B cell (primary cell): ENCODE measurements at places on chromosomes 2 and 18.

GRCh38 chr18:9710037-9710436 lies 1.9 kb downstream of the RAB31 start:
- DNase-seq, result no peak
- peaks cover 56% of the 10 kb centered on the region for H3K4me1 ChIP-seq
- H3K36me3 ChIP-seq, result no peaks in the 10 kb centered on the region
- H3K4me3 ChIP-seq, result peak overlapping the region; percentile 56
- H3K27ac ChIP-seq, result peak overlapping the region; percentile 7
- no peaks in the 10 kb centered on the region for H3K27me3 ChIP-seq

DNA sequence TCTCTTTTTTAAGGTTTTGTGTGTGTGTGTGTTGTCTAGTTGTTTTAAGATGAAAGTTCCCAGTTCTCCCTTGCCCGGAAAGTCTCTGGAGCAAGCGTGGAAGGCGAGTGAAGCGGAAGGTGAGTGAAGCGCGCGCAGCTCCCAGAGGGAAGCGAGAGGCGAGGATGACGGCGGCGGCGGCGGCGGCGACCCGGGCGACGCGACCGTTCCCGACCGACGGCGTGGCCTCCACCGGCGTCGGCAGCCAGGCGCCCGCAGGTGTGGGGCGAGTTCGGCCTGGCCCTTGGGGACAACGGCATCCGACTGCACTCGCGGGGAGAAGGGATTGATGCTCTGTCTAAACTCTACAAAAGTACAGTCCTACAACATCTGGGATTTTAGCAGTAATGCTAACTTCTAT lies 321.9 kb downstream of the CELF4 start:
- no peak for DNase-seq
- no peak overlapping the region for H3K4me3 ChIP-seq
- H3K27me3 ChIP-seq, result peaks cover 11% of the 10 kb centered on the region

- peaks cover 11% of the 10 kb centered on the region for H3K4me1 ChIP-seq
- H3K27ac ChIP-seq, result no peak within 1 kb of the TSS
- no peaks in the 10 kb centered on the region for H3K27me3 ChIP-seq
- no peaks in the 10 kb centered on the region for H3K36me3 ChIP-seq
- peak; percentile 14 for DNase-seq
Observed at GRCh38 chr2:196592911-196593881, 46.3 kb upstream of the CCDC150 start.

DNA sequence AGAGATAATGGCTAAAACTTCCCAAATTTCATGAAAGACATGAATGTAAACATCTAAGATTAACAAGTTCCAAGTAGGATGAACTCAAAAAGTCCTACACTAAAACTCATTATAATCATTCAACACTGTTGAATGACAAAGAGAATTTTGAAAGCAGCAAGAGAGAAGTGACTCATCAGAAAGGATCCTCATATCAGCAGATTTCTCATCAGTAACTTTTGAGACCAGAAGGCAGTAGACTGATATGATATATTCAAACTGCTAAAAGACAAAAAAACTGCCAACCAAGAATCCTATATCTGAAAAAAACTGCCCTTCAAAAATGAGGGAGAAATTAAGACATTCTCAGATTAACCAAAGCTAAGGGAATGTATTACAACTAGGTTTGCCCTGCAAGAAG lies 130.6 kb upstream of the OTX1 start:
- H3K4me3 ChIP-seq, result no peak overlapping the region
- H3K36me3 ChIP-seq, result no peaks in the 10 kb centered on the region
- no peaks in the 10 kb centered on the region for H3K27me3 ChIP-seq
- H3K27ac ChIP-seq, result no peak overlapping the region

- no peaks in the 10 kb centered on the region for H3K27me3 ChIP-seq
- no peak for DNase-seq
- peaks cover 73% of the 10 kb centered on the region for H3K36me3 ChIP-seq
- no peak overlapping the region for H3K4me3 ChIP-seq
Observed at GRCh38 chr2:99422599-99422998, 67.2 kb downstream of the REV1 start.

GRCh38 chr2:85250045-85250444 lies 77.7 kb downstream of the TGOLN2 start:
- no peak overlapping the region for H3K27ac ChIP-seq
- H3K27me3 ChIP-seq, result no peaks in the 10 kb centered on the region
- no peak overlapping the region for H3K4me3 ChIP-seq
- no peaks in the 10 kb centered on the region for H3K4me1 ChIP-seq

DNA sequence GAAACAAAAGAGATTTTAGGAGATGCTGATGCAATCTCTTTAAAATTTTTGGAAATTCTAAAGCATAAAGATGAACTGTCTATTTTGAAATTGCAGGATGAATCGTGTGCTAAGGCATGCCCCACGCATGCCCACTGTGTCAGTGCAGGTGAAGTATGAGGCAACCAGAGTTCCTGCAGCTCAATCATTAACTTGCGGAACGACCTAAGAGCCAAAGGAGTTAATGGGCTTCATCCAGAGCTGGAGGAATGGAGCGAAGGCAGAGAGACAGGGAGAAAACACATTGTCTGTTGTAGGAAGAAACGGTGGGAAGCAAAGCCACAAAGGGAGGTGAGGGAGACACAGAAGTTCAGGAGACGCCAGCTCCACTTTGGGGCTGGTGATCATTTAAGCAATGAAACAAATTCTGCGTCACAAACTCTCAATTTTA lies 265.2 kb downstream of the CCDC85A start:
- no peak overlapping the region for H3K4me3 ChIP-seq
- no peak overlapping the region for H3K27ac ChIP-seq
- no peaks in the 10 kb centered on the region for H3K36me3 ChIP-seq
- H3K27me3 ChIP-seq, result no peaks in the 10 kb centered on the region

- H3K4me3 ChIP-seq, result no peak overlapping the region
- DNase-seq, result no peak
- H3K36me3 ChIP-seq, result no peaks in the 10 kb centered on the region
- H3K4me1 ChIP-seq, result no peaks in the 10 kb centered on the region
Observed at GRCh38 chr2:29776406-29776805, 145.0 kb downstream of the ALK start.

GRCh38 chr2:165428926-165429325 lies 40.6 kb upstream of the CSRNP3 start:
- no peak overlapping the region for H3K27ac ChIP-seq
- H3K36me3 ChIP-seq, result no peaks in the 10 kb centered on the region
- H3K4me1 ChIP-seq, result no peaks in the 10 kb centered on the region

DNA sequence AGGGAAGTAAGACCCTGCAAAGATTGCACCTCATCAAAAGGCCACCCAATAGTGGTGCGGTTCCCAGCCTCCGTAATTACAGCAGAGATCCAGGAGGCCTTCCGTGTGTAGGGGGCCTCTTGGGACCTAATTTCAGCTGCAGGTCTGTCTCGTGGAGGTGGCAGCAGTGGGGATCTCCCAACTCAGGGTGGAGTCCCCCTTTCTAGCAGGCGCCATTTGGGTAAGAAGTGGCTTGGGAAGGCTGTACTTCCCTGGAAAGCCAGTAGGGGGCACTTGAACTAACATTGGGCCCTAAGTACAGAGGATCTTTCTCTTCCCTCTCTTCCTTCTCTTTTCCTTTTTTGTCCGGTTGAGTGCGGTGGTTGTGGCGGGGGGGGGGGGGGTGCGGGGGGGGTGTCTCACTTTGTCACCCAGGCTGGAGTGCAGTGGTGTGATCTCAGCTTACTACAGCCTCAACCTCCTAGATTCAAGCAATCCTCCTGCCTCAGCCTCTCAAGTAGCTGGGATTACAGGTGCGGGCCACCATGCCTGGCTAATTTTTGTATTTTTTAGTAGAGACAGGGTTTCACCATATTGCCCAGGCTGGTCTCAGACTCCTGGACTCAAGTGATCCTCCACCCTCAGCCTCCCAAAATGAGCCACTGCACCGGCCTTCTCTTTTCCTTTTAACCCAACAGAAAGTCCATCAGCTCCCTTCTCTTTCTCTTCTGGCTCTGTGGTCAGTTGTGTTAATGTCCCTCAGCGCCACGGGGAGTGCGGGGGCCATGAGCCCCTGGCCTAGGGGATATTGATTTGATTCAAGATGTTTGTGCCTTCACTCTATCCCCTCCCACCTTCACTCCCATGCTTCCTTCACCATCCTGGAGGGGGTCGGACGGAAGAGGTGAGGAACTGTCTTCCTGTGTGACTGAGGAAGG lies 32.0 kb downstream of the CENPO start:
- no peaks in the 10 kb centered on the region for H3K27me3 ChIP-seq
- peak; percentile 56 for DNase-seq
- H3K4me3 ChIP-seq, result no peak overlapping the region
- peaks cover 24% of the 10 kb centered on the region for H3K36me3 ChIP-seq
- peaks cover 4% of the 10 kb centered on the region for H3K4me1 ChIP-seq
- no peak overlapping the region for H3K27ac ChIP-seq

DNA sequence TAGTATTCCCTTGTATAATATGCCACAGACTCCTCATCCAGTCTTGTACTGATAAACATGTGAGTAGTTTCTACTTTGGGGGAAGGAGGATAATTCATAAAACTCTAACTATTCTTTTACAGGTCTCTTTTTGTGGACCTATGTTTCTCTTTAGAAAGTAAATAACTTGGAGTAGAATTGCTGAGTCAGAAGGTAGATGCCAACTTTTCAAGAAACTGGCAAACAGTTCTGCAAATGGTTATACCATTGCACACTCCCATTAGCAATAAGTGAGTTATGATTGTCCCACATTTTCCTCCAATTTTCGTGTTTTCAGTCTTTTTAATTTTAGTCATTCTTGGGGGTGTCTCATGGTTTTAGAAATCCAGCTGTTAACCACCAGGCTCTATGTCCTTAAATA lies 477.2 kb upstream of the LRRTM4 start:
- H3K27ac ChIP-seq, result no peak overlapping the region
- no peak overlapping the region for H3K4me3 ChIP-seq
- no peak for DNase-seq
- H3K4me1 ChIP-seq, result no peaks in the 10 kb centered on the region
- H3K36me3 ChIP-seq, result no peaks in the 10 kb centered on the region
- no peaks in the 10 kb centered on the region for H3K27me3 ChIP-seq

DNA sequence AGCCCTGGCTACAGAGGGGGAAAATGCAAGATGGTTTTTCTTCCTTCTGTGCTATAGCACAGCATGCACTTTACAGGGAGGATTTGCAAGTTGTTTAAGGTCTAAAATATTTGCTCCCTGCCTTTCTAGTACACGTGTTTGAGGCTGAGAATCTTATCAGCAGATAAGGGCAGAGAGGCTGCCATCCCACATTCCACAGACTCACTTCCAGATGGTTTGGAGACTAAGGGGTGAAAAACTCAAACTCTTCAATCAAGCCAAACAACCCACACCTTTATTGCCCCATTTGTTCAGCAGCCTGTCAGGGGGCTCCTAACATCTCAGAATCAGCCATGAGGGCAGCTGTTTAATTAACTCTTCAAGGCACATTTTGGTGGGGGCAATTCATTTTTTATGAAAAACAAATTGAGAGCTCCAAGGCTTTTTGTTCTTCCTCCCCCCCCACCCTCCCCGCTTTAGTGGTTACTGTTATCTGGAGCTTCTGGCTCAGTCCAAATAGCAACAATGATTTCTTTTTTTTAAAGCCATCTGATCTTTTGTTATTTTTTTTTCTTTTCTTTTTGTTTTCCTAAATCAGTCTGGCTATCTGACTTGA lies 242.6 kb upstream of the NT5C1B start:
- no peak overlapping the region for H3K27ac ChIP-seq
- no peak for DNase-seq
- H3K27me3 ChIP-seq, result no peaks in the 10 kb centered on the region
- no peaks in the 10 kb centered on the region for H3K36me3 ChIP-seq
- no peaks in the 10 kb centered on the region for H3K4me1 ChIP-seq
- no peak overlapping the region for H3K4me3 ChIP-seq

- H3K4me3 ChIP-seq, result no peak overlapping the region
- no peak for DNase-seq
- H3K4me1 ChIP-seq, result no peaks in the 10 kb centered on the region
- H3K27me3 ChIP-seq, result no peaks in the 10 kb centered on the region
Observed at GRCh38 chr18:59715966-59716369, 18.7 kb upstream of the CCBE1 start.

- H3K4me3 ChIP-seq, result no peak overlapping the region
- no peaks in the 10 kb centered on the region for H3K4me1 ChIP-seq
- no peaks in the 10 kb centered on the region for H3K27me3 ChIP-seq
- H3K27ac ChIP-seq, result no peak overlapping the region
- DNase-seq, result no peak
Observed at GRCh38 chr18:31398191-31398590, 21.6 kb downstream of the DSG4 start.

- H3K27ac ChIP-seq, result no peak overlapping the region
- no peak for DNase-seq
- H3K4me1 ChIP-seq, result no peaks in the 10 kb centered on the region
- no peak overlapping the region for H3K4me3 ChIP-seq
- H3K36me3 ChIP-seq, result no peaks in the 10 kb centered on the region
Observed at GRCh38 chr2:42932271-42933151, 140.1 kb upstream of the HAAO start.

- H3K36me3 ChIP-seq, result peaks cover 12% of the 10 kb centered on the region
- H3K27ac ChIP-seq, result peak overlapping the region; percentile 65
- H3K27me3 ChIP-seq, result no peaks in the 10 kb centered on the region
- H3K4me3 ChIP-seq, result no peak overlapping the region
- H3K4me1 ChIP-seq, result peaks cover 38% of the 10 kb centered on the region
Observed at GRCh38 chr18:59142274-59142673, 2.6 kb downstream of the SEC11C start.

DNA sequence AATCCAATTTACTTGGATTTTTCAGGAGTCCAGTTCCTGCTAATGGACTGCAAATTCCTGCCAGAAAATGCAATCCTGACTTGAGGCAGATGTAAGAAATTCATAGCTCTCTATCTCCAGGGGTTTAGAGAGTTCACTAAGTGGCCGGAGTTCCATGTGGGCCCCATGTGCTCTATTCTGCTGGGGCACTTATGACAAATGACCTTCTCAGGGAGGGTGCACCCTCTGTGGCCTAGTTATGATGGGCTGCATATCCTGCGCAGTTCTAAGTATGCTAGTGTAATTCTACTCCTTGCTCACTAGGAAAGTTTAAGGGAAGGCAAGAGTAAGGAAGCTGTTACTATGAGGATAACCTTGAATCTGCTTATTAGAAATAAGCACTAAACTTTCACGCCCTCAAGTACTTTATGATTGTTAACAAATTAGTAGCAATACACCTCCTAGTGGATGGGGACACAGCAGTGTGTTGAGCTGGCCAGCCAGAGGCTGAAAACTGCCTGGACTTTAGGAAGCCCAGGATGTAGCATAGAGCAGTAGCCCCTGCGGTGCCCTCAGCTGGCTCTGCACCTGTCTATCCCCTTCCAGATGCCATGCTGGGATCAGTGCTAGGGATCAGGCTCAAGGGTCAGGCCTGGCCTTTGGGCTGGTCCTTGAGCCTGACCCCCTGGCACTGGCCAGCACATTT lies 14.4 kb downstream of the SMYD1 start:
- no peaks in the 10 kb centered on the region for H3K4me1 ChIP-seq
- no peak overlapping the region for H3K4me3 ChIP-seq
- H3K36me3 ChIP-seq, result no peaks in the 10 kb centered on the region
- no peaks in the 10 kb centered on the region for H3K27me3 ChIP-seq

DNA sequence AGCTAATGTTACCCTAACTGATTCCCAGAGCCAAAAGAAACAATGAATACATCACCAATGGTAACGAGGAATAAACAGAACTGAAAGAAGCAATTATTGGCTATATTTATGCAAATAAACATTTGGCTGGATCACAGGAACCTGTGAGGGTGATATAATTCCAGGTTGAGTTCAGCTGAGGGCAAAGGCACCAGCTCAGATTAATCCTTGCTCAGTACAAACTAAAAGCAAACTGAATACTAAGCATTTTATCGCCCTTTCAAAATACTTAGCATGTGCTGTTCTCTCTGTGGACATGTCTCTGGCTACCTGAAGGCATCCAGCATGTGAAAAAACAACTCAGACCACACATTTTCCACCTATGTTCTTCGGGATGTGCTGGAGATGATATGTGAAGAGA lies 791.7 kb downstream of the METTL4 start:
- H3K4me3 ChIP-seq, result no peak overlapping the region
- no peaks in the 10 kb centered on the region for H3K36me3 ChIP-seq
- H3K4me1 ChIP-seq, result no peaks in the 10 kb centered on the region
- H3K27ac ChIP-seq, result no peak overlapping the region
- no peaks in the 10 kb centered on the region for H3K27me3 ChIP-seq
- DNase-seq, result no peak
